CD4-positive, alpha-beta T cell treated with Interleukin-15 for 4 hours (primary cell): ENCODE measurements at places on chromosomes 4 and X.

GRCh38 chrX:150761176-150761818, 68.1 kb downstream of the MTMR1 start:
- no peak for DNase-seq

DNA sequence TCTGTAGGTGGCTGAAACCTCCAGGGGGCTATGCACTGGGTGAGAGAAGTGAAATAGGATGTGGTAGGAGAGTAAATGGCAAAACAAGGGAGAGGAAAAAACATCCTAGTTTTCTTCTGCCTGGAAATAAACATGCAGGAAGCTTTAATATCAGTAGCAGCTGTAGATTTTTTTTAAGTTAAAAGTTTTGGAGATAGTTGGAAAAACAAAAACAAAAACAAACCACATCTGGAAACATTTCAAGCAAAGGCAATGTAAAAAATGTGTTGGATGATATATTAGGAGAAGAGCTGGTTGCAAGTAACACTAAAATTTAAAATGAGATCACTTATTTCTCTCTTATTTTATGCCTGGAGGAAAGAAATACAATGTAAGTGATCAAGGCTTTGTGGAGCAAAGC, 388.0 kb downstream of the SPRY1 start:
- DNase-seq: no peak

GRCh38 chr4:151690876-151691275, 69.9 kb downstream of the GATB start:
- DNase-seq: no peak

DNA sequence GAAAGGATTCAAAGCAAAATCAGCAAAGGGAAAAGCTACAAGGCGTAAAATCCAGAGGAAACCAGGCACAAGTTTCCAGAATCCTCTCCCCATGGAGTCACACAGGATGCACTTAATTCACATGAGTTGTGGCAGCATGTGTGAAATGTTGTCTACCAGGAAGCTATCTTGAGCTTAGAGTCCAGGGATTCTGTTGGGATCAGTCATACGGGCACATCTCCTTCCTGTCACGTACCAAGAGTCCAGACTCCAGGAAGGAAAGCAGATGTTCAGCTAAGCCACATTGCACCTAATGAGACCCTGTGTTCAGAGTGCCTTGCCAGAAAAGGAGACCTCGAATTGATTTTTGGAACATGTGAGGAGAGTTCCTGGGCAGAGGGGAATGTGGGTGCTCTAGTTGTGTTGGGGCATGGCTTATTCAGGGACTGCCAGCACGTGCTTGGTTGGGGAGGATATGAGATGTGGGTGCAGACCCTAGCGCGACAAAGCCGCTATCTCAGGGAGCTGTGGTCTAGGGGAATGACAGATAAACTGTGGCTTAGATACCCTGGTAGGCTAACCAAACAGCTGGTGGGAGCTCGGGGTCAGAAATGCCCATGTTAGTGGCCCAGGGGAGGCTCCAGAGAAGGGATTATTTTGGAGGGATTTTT, 70.0 kb downstream of the EVC start:
- DNase-seq: no peak

- DNase-seq: no peak
Observed at GRCh38 chr4:17933126-17933525, 88.4 kb downstream of the LCORL start.

DNA sequence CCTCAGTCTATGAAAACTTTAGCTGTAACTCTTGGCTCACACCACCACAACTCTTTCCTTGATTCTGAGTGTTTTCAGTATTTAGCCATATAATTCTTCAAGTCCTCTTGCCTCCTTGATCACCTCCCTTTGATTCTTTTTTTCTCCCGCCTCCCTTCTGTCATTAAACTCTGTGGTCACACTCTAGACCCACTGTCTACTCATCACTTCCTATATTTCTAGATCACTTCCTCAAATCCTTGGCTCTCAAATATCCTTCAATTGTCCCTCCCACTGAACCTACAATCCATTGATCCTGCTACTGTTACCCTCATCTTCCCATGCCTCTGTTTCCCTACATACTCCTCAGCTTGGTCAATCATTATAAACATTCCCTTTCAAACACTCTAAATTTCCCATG, 12.4 kb upstream of the CXXC4 start:
- no peak for DNase-seq

GRCh38 chrX:154840856-154841255, 6.4 kb upstream of the SMIM9 start:
- DNase-seq: peak; percentile 43

DNA sequence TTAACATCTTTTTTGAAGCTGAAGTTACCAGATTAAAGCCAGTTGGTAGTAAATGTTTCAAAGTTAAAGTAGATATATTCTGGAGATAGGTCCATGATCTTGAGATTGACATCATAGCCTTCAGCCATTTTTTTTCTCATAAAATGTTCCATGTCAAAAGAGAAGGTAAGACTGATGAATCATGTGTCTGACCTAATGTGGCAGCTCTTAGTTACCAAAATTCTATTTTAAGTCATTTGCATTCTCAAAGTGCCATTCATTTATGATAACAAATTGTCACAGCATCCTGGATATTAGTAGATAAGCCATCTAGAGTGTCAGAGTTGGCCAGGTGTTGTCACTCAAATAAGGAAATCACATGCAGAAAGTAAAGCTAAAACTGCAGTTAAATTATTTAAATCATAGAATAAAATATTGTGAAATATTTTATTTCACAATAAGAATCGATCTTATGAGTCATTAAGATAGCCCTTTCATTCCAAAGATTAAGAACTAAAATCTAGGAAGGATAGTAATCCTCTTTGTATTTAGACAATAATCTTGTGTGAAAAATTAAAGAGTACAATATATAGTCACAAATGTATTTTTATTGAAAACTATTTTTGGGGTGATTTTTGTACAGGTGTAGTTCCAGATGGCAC, 65.7 kb upstream of the ADAD1 start:
- DNase-seq: no peak

DNA sequence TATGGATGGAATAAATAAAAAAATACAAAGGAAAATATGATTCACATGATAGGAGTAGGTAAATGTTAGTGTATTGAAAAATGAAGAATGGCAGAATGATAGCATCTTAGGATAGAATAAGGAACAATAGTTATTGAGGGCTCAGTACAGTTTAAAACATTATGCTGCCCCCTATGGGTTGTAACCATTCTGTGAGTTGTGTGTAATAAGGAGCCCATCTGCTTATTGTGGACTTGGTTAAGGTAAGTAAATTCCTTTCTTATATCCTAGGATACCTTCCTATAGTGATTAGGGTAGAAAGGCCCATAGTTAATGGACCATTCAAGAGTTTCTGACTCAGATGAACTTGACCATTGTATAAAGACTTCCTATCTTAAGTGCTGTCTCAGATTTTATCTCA, 195.8 kb downstream of the PDHA2 start:
- no peak for DNase-seq

DNA sequence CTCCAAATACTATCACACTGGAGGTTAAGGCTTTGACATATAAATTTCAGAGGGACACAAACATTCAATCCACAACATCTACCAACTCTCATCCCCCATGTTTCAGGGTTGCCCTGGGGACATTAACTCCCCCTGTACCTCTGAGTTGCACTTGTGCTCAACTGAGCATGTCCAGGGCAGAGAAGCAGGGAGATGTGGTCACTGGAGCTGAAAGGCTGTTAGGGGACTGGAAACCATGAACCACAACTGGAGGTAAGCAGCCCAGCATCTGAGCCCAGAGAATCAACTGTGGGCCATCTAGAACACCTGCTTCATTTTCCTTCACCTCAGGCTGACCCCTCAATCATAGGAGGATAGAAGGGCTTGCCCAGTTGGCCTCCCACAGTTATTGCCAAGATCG, 641.1 kb downstream of the MID1IP1 start:
- no peak for DNase-seq

DNA sequence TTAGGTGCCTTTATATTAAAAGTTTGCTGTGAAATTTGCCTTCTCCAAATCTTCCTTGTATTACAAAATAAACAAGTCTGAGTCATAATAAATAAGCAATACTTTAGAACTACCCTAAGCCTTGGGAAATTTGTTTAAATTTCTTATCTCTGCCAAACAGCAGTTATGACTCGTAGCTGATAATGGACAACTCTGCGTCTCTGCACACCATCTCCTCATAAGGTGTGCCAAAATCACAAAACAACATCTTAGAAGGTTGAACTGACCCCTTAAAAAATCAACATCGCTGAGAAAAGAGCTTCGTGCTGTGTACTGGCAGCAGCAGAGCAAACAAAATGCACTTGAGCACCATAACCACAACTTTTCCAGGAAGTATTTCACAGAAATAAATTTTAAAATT, 22.0 kb downstream of the OR13H1 start:
- no peak for DNase-seq

- DNase-seq: no peak
Observed at GRCh38 chr4:87783781-87784180, 15.6 kb upstream of the IBSP start.

- no peak for DNase-seq
Observed at GRCh38 chrX:123822965-123823364, 36.9 kb upstream of the XIAP start.

DNA sequence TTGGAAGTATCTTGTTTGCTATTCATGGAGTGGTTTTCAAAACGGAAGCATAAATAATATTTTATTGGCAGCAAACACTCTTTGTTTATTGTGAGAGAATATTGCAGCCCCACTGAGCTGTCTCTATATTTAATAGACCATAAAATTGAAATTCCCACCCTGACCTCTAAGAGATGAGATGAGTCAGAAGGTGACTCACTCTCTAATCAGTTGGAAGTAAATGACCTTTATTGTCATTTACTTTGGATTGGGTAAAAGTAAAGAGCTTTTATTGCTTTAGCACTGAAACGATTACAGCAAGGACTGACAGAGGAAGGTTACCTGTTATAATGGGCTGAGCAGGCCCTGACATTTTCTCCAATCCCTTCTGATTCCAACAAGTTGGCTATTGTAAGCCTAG, 55.0 kb downstream of the SYTL5 start:
- no peak for DNase-seq

GRCh38 chr4:150990993-150991392, 24.1 kb downstream of the LRBA start:
- no peak for DNase-seq

DNA sequence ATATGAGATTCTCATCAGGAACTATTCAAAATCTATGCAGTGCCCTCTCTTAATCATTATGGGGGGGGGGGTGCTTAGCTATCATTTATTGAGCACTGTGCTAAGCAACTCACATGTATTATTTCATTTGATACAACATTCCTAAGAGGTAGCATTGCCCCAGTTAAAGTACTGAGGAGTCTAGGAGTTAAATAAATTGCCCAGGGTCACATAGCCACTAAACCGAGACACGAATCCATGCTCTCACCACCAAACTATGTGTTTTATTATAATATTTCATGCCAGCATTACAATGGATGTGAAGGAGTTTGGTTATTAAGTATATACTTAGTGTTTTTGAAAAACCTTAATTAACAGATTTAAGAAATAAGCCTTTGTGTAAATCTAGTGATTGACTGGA, 131.4 kb downstream of the CBR4 start:
- no peak for DNase-seq

GRCh38 chr4:123583043-123583442, 186.4 kb downstream of the SPRY1 start:
- DNase-seq: no peak

GRCh38 chrX:19334945-19335626, 8.6 kb upstream of the PDHA1 start:
- no peak for DNase-seq

- DNase-seq: no peak
Observed at GRCh38 chr4:76725039-76725438, 172.9 kb downstream of the SOWAHB start.

- DNase-seq: peak; percentile 58
Observed at GRCh38 chr4:123599920-123600810, 203.6 kb downstream of the SPRY1 start.

GRCh38 chrX:38770152-38770551, 31.1 kb upstream of the MID1IP1 start:
- DNase-seq: no peak

DNA sequence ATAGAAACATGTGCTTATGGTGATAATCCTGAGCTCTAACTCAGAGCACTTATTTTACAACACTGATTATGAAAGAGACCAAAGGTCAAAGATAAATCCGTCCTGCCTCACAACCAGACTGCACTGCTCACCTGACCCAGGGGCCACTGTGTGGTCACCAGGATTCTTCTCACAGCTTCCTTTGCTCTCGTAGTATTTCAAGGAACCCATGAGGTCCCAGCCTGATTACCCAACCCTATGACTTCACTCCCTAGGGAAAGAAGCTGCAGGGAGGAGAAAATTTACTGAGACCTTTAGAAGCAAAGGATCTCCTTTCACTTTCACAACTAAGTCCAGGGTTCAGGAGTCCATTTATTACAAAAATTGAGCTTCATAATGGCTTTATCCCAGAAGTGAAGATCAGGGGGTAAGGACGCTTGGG, 9.6 kb downstream of the SLC25A5 start:
- DNase-seq: no peak

DNA sequence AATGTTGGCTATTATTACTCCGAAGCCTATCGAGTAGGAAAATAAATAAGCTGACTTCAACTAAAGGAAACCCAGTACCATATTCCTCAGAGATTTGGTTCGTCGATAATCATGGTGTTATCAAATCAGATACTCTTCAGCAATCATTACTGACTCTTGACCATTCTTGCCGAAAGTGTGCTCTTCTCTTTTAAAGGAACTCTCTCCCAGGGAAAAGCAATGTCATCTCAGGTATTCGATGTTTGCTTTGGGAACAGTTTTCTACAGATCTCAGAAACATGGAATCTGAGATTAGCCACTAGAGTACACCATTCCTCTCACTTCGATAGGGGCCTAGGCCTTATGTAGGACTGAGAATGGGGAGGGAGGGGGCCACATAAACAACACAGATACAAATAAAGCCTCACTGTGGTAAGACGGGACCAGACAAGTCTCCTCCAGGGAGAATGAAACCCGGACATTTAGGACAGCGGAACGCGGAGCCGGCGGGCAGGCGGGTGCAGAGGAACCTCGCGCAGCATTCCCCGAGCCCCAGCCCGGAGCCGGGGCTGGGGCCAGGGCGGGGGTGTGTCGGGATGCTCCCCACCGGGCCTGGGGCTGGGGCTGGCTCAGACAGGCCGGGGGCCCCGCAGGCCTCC, 581 bp downstream of the DNAJB14 start:
- no peak for DNase-seq

DNA sequence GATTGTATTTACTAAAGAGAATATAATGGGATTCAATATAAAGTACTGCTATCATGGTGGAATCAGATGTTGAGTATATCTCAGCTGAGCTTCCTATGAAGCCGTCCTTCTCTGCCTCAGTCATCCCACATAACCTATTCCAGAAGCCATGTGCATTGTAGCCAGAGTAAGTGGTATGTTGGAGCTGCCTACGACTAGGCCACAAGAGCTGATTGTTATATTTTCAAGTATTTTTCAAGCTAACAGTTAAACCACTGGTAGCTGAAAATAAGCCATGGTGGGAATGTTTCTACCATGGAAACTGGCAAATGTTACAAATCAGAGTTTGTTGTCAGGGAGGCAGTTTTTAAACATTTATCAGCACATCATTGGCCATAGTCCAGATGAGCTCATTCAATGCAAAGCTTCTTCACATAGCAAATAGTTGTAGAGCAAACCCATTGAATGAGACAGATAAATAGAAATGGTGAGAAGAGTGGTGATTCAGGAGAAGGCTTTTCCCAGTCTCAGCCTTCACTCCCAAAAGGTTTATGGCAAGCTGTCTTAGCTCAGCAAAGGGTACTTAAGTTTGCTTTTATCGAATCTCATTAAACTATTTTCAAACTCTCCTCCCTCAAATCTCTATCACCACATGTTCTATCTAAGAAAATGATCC, 436.4 kb downstream of the PCDH19 start:
- no peak for DNase-seq
